ENCODE measurements at places on chromosomes 2 and 18.

- no peak for DNase-seq
These were observed 105.5 kb upstream of the GLI2 start for GRCh38 chr2:120630031-120630701.

- DNase-seq: no peak
These were observed 74.4 kb upstream of the MAP4K4 start for GRCh38 chr2:101623031-101623521.

DNA sequence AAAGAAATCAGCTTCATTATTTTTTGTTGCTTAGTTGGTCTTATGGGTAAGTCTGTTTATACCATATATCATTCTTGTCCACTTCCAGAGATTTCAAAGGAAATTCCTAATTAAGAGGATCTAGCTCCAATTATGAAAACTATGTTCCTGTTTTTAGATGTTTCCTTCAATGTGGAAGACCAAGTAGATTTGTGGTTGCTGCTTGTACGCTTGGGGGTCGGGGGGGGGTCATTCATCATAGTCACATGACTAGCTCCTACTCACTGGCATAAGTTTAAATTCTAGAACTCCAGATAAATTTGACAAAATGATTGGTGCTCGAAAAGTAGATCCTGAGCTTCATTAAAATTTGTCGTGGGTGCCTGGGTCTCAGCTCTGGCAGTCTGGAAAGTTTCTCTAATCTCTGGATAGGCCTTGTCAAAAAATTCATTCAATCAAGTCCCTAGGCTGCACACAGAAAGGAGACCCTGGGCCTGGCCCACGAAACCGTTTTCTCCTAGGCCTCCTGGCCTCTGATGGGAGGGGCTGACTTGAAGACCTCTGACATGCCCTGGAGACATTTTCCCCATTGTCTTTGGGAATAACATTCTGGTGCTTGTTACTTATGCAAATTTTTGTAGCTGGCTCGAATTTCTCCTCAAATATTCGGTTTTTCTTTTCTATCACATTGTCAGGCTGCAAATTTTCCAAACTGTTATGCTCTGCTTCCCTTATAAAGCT is 62.5 kb downstream of the MEP1B start:
- DNase-seq: no peak

- DNase-seq: no peak
These were observed 102.2 kb upstream of the TGFA start for GRCh38 chr2:70655786-70656185.

GRCh38 chr2:190318931-190319554 is 583 bp downstream of the HIBCH start:
- DNase-seq: no peak

DNA sequence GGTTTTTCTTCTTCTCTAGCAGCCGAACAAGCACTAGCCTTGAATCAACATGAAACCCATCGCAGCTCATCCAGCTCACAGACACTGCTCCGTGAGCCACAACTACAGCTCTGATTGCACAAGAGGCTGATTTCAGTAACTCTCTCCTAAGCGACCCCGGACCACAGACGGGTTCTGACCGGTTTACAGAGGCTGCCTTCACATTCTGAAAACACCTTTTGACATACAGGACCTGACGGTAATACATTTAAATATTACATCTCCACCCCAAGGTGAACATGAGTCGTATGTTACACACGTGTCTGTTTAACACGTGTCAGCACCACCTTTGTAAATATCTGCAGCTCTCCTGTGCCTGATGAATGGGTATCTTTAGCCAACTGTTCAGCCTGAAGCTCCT is 120.7 kb downstream of the TMEM18 start:
- DNase-seq: no peak

DNA sequence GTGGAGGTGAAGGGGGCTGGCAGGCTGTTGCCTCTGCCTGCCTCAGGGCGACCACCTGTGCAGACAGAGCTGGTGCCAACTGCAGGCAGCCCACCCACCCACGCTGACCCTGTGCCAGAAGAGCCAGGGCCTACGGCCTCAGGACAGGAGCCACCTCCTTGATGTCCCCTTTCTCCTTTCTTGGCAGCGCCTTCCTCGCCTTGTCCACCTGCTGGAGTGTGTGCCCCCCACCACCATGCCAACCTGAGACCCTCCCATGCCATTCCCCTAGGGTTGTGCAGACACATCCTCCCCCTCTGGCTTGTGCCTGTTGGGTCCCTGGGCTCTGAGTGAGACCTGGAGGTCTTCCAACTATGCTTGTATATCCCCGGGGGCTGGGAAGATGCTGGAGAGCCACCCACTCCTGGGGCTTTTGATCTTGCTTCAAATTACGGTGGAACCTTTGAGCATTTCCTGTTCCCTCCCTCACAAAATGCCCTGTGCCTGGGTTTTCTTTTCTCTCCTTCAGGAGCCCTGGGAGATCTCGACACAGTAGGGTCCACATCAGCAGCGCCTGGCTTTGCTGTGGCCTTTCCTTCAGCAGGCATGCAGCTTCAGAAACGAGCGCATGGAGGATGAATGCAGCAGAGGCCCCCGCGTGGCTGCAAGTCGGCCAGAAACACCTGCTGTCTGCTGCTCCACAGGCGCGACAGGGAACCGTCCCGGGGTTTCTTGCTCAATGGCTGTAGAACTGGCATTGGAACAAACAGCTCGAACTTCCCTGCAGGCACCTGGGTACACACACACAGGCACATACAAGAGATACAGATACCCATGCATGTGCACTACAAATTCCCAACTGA is 65.9 kb upstream of the SH3RF3 start:
- DNase-seq: no peak

DNA sequence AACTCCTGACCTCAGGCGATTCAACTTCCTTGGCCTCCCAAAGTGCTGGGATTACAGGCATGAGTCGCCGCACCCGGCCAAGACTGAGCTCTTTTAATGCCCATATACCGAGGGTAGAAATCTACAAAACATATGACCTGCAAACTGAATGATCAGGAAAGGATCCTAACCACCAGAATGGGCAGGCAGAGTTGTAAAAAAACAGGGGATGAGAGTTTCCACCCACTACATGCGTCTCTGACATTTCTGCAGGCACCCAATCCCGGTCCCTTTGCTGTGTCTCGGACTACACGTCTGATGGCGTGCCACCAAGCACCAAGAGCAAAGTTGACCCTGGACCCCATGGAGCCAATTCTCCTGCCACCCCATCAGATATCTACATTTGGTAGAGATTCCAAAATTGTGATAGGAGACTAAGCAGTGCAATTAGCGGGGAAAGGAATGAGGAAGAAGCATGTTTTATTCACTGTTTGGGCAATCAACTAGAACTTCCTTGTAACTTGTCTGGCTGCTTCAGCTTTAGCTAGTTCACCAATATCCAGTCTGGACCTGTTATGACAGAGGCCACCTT is 74.1 kb downstream of the ATP8B1 start:
- DNase-seq: no peak

DNA sequence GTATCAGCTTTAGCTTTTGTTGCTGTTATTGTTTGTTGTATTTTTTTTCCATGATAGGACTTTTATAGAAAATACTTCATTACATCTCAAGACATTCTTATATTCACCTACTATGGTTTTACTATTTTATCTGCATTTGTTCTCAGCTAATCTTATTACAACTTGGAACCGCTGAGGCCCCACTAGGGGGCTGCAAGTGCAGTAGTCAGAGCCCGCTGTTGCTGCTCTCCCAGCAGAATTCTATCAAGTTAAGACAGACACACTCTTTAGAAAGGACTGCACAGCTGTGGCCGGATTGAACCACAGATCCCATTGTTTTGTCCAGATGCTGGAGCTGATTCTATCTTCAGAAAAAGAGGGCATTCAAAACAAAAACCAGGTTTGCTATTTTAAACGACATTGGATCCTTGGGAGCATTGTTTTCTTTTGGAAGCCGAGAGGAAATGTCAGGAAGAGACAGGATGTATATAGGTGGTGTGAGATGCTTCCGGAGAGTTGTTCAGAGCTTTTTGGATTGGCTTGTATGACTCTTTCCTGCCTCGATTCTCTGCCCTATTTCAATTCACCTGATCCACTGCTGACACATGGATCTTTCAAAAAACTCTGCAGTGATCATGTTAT is 105.7 kb upstream of the GAREM1 start:
- DNase-seq: no peak

- no peak for DNase-seq
These were observed 298.8 kb upstream of the FANCL start for GRCh38 chr2:58539973-58540372.

DNA sequence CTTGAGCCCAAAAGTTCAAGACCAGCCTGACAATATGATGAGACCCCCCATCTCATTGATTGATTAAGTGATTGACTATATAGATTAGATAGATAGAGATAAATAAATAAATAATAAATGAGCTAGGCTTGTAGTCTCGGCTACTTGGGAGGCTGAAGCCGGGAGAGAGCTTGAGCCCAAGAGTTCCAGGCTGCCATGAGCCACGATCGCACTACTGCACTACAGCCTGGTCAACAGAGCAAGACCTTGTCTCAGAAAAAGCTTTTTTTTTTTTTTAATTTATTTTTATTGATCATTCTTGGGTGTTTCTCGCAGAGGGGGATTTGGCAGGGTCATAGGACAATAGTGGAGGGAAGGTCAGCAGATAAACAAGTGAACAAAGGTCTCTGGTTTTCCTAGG is 12.4 kb downstream of the EIPR1 start:
- DNase-seq: no peak

DNA sequence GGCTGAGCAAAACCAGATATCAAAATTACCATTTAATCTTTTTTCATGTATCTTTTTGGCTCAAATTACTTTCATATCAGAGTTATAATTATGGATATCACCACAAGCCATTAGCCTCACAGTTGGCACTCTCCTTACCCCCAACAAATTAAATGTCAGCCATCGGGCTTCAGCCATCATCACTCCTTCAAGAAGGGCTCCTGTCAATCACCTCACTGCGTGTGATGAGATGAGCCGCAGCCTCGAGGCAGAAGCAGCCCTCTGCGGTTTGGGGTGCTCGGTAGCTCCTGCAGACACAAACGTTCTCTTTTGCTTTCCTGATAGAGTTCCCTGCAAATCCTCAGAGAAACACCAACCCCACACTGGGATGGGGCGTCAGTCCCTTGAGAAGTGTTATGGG is 94.1 kb downstream of the DNER start:
- DNase-seq: no peak

GRCh38 chr2:61700464-61700863 is 153.4 kb downstream of the FAM161A start:
- no peak for DNase-seq

All from stimulated activated CD8-positive, alpha-beta memory T cell treated with anti-CD3 and anti-CD28 coated beads, Interleukin-4, amount 100 ng/mL, for 1 hour (primary cell).